MV-4-11 (cell line): ENCODE measurements at places on chromosomes 12 and 14.

DNA sequence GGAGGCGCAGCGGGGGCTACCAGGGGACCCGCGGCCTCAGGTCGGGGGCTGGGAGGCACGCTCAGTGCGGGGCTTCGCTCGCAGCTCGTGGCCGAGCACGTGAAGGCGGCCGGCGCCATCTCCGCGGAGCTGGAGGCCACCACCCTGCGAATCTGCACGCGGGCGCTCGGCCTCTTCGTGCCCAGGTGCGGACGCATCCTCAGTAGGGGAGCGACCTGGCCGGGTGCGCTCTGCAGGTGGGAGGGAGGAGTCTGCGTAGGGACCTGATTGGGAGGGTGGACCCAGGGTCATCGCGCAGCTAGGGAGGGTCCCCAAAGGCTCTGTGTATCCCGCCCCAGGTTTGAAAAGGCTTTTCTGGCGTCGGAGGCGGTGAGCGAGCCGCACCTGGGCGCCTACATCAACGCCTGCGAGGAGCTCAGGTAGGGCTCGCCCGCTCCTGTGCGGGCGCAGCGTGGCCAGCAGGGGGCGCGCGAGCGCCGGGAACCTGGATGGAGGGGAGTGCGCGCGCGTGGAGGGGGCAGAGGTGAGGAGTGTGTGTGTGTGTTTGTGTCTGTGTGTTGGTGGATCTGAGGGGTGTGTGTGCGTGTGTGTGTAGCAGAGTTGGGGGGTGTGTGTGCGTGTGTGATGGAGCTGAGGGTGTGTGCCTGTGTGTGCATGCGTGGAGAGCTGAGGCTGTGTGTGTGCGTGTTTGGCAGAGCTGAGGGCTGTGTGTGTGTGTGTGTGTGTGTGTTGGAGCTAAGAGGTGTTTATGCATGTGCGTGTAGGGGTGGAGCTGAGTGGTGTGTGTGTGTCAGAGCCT lies 10.3 kb downstream of the EXOC3L4 start:
- DNase-seq = peak; percentile 34

DNA sequence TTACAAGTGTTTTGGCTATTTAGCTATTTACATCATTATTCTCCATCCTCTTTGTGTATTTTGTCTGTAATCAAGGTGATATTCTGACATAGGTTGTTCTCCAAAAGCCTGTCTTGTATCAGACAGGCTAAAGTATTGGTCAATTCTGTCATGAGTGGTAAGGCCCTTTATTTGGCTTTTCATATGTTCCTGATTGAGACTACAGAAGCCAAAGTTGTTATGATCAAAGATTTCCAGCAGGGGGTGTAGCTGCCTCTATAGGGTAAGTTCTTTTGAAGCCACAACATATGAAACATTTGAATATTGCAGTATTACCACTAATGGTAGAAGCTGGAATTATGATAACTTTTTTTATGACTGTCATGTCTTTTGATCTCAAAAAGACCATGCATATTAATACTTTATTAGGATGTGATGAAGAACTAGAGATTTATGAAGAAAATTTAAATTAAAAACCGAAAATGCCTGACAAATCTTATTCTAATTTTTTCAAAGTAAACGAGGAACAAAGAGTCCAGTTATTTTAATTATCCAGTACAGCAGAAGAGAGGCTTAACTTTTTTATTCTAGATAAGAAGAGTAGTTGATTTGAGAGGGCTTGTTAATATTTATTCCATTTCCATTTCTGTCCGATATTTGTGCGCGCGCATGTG lies 3.4 kb upstream of the ARHGAP5 start:
- DNase-seq = peak; percentile 67

- DNase-seq = no peak
Measured at GRCh38 chr12:6770094-6770493, 2.2 kb upstream of the LAG3 start.

- DNase-seq = no peak
Measured at GRCh38 chr12:4769073-4769472, 48.9 kb downstream of the GALNT8 start.

GRCh38 chr12:5171701-5172100 lies 128.0 kb downstream of the KCNA5 start:
- DNase-seq = no peak

DNA sequence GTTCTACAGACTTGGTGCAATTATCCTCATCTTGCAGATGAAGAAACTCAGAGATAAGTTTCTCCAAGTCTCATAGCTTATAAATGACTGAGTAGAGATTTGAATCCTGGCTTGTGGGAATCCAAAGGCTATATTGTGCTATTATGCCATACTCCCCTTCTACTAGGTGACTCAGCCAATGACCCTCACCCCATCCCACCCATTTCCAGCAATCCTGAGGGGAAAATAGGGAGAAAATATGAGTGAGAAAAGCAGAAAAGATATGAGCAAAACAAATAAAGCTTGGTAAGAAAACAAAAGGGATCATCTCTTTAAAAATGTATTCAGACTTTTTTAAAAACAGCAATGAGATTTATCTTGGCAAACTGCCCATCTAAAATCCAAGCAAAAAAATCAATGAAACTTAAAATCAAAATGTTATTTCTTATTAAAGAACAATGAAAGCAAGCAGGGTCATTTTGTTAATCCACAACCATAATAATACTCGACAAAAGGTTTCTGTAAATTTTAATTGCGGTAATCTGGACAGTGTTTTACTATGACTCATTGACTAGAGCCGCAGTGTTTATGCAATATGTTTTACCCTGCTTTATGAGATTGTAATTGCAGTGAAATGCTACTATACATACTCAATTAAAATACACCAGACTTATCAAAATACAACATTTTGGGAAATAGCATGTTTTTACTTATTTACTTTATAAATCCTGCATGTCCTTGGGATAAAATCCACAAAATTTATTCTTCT lies 13.1 kb upstream of the LGR5 start:
- no peak for DNase-seq

DNA sequence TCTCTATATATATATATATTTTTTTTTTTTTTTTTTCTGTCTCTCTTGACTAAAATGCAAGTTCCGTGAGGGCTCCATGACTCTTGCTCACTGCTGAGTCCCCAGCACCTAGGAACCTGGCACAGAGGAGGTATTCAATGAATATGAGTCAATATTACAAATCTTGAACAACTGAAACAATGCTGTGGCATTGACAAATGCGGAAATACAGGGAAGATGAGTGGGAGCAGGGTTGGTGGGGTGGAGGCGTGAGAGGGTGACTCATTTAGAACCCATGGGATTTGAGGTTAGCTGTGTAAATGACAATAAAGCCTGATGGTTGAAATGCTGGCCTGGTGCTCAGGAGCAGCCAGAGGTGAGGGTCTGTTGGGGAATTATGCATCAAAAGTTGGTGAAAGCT lies 121.7 kb upstream of the FUT8 start:
- peak; percentile 89 for DNase-seq

GRCh38 chr12:96183734-96184370 lies 10.3 kb upstream of the ELK3 start:
- no peak for DNase-seq

GRCh38 chr14:21734457-21735074 lies 60.9 kb upstream of the OR4E1 start:
- peak; percentile 35 for DNase-seq

DNA sequence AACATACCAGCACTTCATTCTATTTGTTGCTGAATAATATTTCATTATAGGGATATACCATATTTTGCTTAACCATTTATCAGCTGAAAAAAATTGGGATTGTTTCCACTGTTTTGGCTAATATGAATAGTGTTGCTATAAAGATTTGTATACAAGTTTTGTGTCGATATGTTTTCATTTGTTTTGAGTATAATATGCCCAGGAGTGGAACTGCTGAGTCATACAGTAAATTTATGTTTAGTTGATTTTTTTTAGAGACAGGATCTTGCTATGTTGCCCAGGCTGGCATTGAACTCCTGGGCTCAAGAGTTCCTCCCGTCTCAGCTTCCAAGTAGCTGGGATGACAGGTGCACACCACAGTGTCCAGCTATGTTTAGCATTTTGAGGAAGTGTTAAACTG lies 131.5 kb upstream of the TMCC3 start:
- DNase-seq = no peak

GRCh38 chr12:112167031-112167461 lies 41.7 kb downstream of the TRAFD1 start:
- DNase-seq = no peak

DNA sequence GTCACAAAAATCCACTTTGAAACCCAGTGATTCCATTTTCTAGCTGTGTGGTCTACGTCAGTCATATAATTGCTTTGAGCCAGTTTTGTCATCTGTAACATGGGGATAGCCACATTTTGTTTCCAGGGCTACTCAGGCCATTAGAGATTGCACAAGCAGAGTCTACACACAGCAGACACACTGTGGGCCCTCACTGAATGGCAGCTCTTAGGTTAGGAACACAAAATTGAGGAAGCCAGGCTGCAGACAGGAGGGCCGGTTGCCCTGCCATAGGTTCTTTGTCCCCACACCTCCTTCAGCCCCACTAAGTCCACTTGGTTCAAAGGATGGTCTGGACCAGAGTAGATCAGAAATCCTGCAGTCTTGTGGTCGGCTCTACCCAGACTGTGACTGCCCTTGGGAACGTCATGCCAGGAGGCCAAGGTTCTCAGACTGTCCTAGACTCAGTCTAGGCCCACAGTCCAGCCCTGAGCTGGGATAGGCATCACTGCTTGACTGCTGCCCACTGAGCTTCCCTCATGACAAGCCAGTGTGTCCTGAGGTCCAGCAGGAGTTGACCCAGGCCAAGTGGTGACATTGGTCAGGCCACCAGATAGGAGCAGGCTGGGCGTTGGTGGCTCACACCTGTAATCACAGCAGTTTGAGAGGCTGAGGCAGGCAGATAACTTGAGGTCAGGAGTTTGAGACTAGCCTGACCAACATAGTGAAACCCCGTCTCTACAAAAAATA lies 3.8 kb upstream of the MYH7 start:
- DNase-seq = peak; percentile 8

- no peak for DNase-seq
Measured at GRCh38 chr14:91302391-91302790, 57.9 kb upstream of the GPR68 start.

DNA sequence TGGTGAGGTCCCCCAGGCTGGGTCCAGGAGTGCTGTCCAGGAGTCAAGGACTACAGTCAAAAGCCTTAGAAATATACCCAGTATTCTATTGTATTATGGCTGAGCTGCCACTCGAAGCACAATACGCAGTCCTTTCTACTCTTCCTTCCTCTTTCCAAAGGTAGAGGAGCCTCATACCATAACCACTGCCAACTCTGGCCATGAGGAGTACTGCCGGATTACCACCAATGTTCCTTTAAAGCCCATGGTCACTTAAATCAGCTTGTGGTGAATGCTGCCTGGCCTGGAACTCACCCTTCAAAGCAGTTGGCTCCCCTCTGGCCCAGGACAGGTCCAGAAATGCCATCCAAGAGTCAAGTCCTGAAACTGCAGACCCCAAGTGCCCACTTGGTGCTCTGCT lies 425.4 kb downstream of the SLC16A7 start:
- no peak for DNase-seq

DNA sequence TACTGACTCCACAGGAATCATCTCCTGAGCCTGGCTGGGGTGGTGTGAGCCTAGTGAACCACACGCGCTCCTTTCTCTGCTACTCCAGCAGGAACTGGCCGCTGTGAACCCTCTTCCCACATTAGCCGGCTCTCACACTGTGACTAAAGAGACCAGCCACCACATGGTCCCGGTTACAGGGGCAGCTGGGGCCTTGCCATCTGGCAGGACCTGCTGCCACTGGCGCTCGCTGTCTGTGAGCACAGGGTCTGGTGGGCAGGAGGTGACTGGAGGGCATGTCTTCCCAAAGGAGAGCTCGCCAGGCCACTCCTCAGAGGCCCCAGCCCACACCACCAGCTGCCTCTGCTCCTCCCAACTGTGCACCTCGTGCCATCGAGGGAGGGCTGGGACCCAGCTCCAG lies 99.3 kb downstream of the SINHCAF start:
- DNase-seq = no peak

- no peak for DNase-seq
Measured at GRCh38 chr12:44225149-44225510, 389.2 kb downstream of the TMEM117 start.

GRCh38 chr12:55996201-55996714 lies 818 bp upstream of the SUOX start:
- peak; percentile 64 for DNase-seq

GRCh38 chr12:122825773-122826724 lies 9.2 kb upstream of the HIP1R start:
- no peak for DNase-seq

- DNase-seq = no peak
Measured at GRCh38 chr14:34113005-34113511, 162.2 kb upstream of the EGLN3 start.

DNA sequence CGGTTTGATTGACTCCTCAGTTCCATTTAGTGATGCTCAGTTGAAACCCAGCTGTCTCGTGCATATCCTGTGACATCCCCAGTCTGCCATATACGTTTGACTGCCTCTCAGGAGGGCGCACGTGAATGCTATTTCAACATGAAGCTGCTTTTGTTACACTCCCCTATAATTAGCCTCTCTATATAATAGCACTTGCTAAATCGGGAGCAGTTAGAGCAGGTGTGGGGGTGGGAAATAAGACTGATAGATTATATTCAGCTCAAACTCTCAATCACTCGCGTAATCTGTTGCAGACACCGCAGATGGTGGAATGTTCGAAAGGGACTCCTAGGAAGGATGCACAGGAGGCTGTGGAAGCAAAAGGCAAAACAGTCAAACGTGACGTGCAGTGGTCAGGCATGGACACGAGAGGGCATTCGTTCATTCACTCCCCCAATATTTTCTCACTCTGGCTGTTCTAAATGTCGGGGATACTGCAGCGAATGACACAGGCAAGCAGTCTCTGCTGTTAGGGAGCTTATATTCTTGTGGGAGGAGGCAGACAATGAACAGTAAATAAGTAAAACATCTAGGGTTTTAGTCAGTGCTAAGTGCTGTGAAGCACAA lies 29.8 kb downstream of the KCNA1 start:
- no peak for DNase-seq

DNA sequence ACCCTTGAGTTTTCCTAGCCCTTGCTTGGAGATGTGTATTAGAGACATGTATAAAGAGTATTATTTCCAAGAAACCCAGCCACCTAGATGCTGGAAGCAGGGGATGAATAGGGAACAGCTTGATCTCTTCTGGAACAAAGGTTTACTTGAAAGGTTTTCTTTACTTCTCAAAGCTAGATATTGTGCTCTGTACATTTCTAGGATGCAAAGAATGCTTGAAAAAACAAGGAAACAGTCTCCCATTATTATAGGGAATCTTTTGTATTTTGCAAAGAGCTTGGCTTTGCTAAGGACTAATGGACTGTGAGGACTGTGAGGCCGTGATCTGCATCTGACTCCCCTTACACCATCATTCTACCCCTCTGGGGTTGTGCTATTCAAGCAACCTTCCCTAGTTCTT lies 77.9 kb downstream of the PRICKLE1 start:
- DNase-seq = no peak

GRCh38 chr12:25388183-25388582 lies 137.5 kb upstream of the KRAS start:
- no peak for DNase-seq

DNA sequence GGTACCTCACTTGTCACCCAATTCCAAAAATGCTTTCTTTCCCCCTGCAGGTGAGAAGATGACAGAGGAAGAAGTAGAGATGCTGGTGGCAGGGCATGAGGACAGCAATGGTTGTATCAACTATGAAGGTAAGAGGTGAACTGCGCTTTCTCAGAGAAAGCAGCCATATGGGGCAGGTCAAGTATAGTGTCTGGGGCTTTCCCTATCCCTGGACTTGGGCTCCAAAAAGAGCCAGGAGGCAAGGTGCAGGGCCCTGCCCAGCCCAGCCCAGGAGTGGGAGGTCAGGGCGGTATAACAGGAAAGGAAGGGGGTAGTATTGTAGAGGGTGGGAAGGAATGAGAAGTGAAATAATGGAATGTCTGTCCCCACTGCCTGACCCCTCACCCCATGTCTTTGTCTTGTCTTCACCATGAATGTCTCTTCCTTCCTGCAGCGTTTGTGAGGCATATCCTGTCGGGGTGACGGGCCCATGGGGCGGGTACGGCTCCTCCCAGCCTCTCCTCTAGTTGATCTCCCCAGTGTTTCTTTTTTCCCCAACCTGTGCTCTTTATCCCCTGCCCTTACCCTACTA lies 2.1 kb downstream of the MYL6 start:
- no peak for DNase-seq
